Activated CD8-positive, alpha-beta T cell treated with anti-CD3 and anti-CD28 coated beads for 36 hours (primary cell): ENCODE measurements at places on chromosomes 13 and 19. TPM values are rescaled to one million over a fixed set of nuclear protein-coding genes. Genes with fewer than 3 reads are reported as not detected.

- no peaks in the 10 kb centered on the region for H3K27me3 ChIP-seq
- H3K4me1 ChIP-seq, result peaks cover 4% of the 10 kb centered on the region
- H3K4me3 ChIP-seq, result no peak overlapping the region
- peaks cover 38% of the 10 kb centered on the region for H3K36me3 ChIP-seq
Observed at GRCh38 chr13:36973621-36974295, 25.4 kb downstream of the ALG5 start.

DNA sequence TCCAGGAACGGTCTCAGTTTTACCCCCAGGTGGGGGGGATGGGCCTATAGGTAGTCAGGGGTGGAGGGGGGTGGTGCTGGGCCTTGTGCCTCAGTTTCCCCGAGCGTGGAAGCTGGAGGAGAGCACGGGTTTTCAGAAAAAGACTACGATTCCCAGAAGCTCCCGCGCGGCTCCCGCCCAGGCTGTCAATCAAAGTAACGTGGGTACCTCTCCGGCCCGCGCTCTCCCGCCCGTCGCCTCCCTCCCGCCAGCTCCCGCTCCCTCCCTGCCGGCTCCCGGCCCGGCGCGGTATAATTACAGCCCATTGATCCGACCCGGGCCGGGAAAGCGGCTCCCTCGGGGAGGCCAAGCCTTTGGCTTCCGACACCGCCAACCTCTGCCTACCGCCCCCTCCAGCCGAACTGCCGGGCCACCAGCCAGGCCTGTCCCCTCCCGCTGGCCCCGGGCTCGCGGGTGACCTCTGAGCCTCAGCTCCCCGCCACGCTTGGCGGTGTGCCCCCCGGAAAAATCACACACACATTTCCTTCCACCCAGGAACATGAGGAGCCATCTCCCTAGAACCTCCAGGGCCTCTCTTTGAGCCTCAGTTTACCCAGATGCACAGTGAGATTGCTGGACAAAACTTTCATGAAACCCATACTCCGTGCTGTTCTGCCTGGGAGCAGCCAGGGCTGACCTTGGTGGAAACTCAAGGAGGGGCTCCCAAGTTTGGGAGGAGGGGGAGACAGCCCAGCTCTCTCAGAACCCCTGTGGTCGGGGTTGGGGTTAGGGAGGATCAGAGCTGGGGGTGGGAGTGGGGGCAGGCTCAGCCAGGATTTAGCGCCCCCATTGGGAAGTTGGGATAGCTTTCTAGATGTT is 7.3 kb upstream of the TLE2 start:
- peak overlapping the region; percentile 94 for H3K27ac ChIP-seq
- peaks cover 21% of the 10 kb centered on the region for H3K4me1 ChIP-seq
- no peaks in the 10 kb centered on the region for H3K36me3 ChIP-seq
- H3K4me3 ChIP-seq, result peak overlapping the region; percentile 85
- H3K27me3 ChIP-seq, result no peaks in the 10 kb centered on the region

The CYP2A6 gene
- 0.41 TPM for total RNA-seq

DNA sequence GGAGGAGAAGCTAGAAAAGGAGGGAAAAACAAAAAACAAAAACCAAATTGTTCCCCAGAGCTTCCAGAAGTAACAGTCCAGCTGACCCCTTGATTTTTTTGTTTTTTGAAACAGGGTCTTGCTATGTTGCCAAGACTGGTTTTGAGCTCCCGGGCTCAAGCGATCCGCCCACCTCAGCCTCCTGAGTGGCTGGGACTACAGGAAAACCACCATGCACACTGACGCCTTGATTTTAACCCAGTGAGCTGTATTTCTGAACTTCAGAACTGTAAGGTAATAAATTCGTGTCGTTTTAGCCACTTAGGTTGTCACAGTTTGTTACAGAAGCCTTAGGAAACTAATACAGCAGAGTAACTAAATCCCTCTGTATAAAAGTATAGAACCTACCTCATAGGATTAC is 1.1 kb upstream of the NEK3 start:
- no peak overlapping the region for H3K27ac ChIP-seq
- H3K27me3 ChIP-seq, result peaks cover 8% of the 10 kb centered on the region
- H3K4me1 ChIP-seq, result peaks cover 28% of the 10 kb centered on the region
- no peak overlapping the region for H3K4me3 ChIP-seq
- DNase-seq, result no peak

- no peak for DNase-seq
- H3K4me1 ChIP-seq, result peaks cover 4% of the 10 kb centered on the region
- no peak overlapping the region for H3K4me3 ChIP-seq
- H3K27me3 ChIP-seq, result no peaks in the 10 kb centered on the region
- no peak overlapping the region for H3K27ac ChIP-seq
Observed at GRCh38 chr19:15850385-15850784, 34.9 kb upstream of the OR10H1 start.

The ZNF766 gene
- 30.7 TPM for total RNA-seq

DNA sequence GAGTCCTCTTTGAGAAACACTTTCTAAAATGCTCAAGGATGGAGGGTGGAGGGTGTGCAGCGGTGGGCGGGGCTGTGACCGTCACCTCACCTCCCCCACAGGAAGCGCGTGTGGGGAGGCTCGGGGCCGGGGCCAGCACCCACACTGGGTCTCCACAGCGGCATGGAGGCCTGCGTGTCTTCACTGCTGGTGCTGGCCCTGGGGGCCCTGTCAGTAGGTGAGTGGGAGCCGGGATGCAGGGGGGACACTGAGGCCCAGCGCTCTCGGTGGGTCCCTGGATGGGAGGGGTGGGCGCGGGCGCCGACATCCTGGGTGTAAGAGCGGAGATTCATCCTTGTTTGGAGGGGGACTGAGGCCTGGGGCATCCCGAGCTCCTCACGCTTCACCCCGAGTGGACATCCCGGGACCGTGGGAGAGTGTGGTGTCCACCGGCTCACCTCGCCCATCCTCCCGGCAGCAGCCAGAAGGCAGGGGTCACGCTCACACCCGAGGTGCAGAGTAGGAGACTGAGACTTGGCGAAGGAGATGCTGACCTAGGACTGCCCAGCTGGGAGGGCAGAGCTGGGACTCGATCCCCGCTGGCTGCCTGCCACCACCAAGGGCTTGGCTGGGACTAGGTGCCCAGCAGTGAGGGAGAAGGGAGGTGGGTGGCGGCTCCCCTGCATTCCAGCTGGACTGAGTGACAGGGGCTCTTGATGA is at the start of gene GZMM:
TSS of gene GZMM (plus strand) at position 144 of the 699 bp plus-strand sequence. CDS start at position 163, 19 bp downstream.
- DNase-seq, result peak; percentile 88
- no peaks in the 10 kb centered on the region for H3K27me3 ChIP-seq
- H3K4me1 ChIP-seq, result peaks cover 20% of the 10 kb centered on the region
- H3K27ac ChIP-seq, result peak within 1 kb of the TSS; percentile 94

GRCh38 chr13:51033421-51034185 is 77.5 kb downstream of the C13orf42 start:
- H3K27ac ChIP-seq, result no peak overlapping the region
- H3K27me3 ChIP-seq, result no peaks in the 10 kb centered on the region
- H3K36me3 ChIP-seq, result no peaks in the 10 kb centered on the region
- no peaks in the 10 kb centered on the region for H3K4me1 ChIP-seq
- no peak overlapping the region for H3K4me3 ChIP-seq
- DNase-seq, result no peak

The FCAR gene
- not detected for total RNA-seq

DNA sequence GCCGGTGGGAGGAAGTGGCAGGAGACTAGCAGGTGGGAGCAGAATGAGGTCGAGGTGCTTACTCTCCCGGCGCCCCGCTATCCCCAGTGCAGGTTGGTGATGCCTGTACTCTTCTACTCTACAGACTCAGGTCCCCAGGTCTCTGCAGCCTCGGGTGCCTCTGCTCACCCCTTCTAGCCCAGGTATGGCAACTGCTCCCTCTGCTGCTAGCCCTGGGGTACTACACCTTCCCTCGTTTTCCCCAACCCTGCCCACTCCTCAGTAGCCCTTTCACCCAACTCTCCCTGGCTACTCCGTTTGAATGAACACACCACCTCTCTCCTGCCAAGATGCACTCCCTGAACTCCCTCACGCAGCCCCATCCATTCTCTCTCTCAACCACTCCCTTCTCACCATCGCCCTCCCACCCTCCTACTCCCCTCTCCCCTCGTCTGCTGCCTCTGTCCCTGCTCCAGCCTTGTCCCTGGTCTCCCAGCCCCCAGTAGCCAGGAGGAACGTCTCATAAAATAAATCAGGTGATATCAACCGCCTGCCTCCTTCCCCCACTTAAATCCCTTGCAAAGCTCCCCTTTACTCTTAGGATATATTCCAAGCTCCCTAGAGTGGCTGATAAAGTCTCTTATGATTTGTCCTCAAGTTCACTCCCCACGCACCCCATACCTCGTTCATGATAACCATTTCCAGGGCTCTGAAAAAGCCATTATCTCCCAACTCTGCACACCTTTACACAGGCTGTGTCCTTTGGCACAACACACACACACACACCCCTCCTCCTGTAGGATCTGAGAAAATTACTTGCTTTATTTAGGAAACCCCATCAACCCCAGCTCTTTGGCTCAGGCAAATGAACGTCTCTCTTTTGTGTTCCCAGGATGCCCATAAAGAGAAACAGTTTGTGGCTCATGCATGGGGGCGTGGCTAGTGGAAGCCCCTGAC is 8.2 kb upstream of the MEIS3 start:
- peaks cover 51% of the 10 kb centered on the region for H3K27me3 ChIP-seq
- no peak overlapping the region for H3K4me3 ChIP-seq
- no peak overlapping the region for H3K27ac ChIP-seq
- H3K36me3 ChIP-seq, result no peaks in the 10 kb centered on the region
- peak; percentile 78 for DNase-seq

DNA sequence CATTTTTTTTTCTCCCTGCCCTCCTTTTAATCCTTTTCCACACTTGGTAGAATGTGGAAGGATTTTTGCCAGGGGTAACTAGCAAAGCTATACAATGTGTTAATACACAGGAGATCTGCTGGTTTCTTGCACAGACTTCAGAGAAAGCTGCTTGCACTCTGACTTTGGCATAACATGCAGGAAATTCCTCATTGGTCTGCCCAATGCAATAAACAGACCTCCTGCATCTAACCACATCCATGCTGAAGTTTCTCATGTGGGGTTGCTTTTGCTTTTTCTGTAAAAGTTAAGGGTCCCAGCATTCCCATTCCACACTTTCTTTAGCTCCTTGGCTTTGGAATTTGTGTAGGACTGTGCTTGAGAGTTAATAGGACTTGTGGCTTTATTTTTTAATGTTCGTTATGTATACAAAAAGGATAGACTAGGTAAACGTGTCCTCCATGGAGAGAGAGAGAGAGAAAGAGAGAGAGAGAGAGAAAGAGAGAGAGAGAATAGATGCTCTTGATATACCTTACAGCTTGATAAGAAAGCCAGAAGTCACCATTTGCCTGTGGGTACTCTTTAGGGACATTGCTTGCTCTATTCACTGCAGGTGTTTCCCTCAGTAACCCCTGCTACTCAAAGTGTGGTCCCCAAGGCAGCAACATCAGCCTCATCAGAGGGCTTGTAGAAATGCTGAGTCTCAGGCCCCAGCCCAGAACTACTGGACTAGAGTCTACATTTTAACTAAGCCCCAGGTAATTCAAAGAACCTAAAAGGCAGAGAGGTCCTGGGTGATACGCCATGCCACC is 170.5 kb downstream of the SHISA2 start:
- no peak overlapping the region for H3K27ac ChIP-seq
- H3K27me3 ChIP-seq, result no peaks in the 10 kb centered on the region
- peaks cover 40% of the 10 kb centered on the region for H3K4me1 ChIP-seq
- no peak for DNase-seq
- no peak overlapping the region for H3K4me3 ChIP-seq

The PSG11 gene
- total RNA-seq, result not detected

DNA sequence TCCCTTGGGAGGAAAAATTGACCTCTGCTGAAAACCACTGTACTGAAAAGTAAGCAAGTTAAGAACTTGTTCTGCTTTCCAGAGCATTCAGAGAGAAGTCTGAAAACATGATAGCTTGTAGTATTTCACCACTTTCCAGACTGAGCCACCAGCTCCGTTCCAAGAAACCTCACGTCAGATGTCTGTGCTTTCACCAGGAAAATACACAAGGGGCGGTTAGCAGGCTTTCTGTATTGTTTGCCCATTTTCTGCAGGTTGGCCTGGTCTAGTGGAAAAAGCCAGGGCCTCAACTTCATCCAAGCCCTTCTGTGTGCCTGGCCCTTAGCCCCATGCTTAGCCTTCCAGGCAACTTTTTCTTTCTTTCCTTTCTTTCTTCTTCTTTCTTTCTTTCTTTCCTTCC is 36.4 kb downstream of the RXFP2 start:
- DNase-seq, result no peak
- H3K36me3 ChIP-seq, result no peaks in the 10 kb centered on the region
- H3K4me1 ChIP-seq, result peaks cover 8% of the 10 kb centered on the region

- DNase-seq, result peak; percentile 61
- peaks cover 2% of the 10 kb centered on the region for H3K27me3 ChIP-seq
- H3K27ac ChIP-seq, result peak overlapping the region; percentile 14
Observed at GRCh38 chr19:16470911-16471811, 609 bp downstream of the EPS15L1 start.

DNA sequence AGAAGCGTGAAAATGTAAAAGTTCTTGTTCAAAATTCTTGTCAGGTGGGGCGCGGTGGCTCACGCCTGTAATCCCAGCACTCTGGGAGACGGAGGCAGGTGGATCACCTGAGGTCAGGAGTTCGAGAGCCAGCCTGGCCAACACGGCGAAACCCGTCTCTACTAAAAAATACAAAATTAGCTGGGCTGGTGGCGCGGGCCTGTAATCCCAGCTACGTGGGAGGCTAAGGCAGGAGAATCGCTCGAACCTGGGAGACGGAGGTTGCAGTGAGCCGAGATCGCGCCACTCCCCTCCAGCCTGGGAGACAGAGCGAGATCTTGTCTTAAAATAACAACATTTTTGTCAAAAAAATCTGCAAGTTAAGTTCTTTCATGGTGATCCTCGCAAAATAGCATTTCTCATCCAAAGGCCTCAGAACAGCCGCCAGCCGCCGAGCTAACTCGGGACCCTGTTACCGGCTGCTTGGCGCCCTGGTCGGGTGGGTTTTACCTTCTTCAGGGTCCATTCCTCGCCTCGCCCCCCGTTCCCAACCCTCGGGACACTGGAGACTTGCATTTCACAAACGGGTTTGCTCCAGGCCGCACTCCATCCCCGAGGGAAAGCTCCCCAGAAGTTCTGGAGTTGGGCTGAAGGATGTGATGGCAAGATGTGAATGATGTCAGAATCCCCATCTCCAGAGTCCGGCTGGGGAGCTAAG is 1.6 kb downstream of the LATS2 start:
- DNase-seq, result no peak

The CRB3 gene
- total RNA-seq, result 0.70 TPM

DNA sequence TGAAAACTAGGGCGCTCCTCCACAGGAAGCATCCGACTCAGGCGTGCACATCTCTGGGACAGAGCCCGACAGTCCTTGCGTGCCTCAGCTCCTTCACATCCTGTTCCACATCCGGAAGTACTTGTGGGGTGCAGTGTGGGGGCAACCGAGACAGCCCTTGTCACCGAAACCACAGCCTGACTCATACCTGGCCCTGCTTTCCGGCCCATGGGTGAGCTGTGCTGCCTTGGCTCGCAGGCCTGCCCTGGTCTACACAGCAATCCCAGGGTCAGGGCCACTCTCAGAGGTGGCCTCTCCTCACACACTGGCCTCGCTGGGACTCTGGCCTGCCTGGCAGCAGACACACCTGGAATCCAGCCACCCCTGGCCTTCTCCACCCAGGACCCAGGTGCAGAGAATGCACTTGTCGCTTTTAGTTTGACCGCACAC is 100.4 kb downstream of the STK24 start:
- peaks cover 72% of the 10 kb centered on the region for H3K4me1 ChIP-seq
- H3K27ac ChIP-seq, result peak overlapping the region; percentile 81
- no peaks in the 10 kb centered on the region for H3K27me3 ChIP-seq
- DNase-seq, result peak; percentile 96
- H3K4me3 ChIP-seq, result peak overlapping the region; percentile 56
